ENCODE measurements at places on chromosomes 6 and 20.

- DNase-seq, result no peak
Measured at GRCh38 chr20:51811042-51811355, 8.7 kb upstream of the SALL4 start.

GRCh38 chr6:26124781-26125685 is 37.8 kb downstream of the HFE start:
- no peak for DNase-seq

DNA sequence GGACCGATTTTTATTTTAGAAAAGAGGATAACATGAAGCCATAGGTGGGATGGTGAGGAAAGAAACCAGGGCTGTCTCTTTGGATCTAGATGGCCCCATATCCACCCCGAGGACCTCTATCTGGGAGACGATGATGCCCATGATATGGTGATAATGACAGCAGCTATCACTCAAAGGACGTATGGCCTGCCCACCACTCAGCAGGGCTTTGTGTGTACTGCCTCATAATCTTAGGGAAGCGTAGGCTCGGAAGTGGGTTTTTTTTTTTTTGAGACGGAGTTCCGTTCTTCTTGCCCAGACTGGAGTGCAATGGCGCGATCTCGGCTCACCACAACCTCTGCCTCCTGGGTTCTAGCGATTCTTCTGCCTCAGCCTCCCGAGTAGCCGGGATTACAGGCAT is 8.2 kb upstream of the TAF8 start:
- DNase-seq, result no peak

GRCh38 chr20:45254383-45255262 is at the start of gene SLPI:
SLPI (minus strand) TSS chr20:45254564; CDS start chr20:45254543, 21 bp downstream.
- DNase-seq, result no peak

- DNase-seq, result no peak
Measured at GRCh38 chr20:35583636-35584560, 31.7 kb upstream of the SPAG4 start.

DNA sequence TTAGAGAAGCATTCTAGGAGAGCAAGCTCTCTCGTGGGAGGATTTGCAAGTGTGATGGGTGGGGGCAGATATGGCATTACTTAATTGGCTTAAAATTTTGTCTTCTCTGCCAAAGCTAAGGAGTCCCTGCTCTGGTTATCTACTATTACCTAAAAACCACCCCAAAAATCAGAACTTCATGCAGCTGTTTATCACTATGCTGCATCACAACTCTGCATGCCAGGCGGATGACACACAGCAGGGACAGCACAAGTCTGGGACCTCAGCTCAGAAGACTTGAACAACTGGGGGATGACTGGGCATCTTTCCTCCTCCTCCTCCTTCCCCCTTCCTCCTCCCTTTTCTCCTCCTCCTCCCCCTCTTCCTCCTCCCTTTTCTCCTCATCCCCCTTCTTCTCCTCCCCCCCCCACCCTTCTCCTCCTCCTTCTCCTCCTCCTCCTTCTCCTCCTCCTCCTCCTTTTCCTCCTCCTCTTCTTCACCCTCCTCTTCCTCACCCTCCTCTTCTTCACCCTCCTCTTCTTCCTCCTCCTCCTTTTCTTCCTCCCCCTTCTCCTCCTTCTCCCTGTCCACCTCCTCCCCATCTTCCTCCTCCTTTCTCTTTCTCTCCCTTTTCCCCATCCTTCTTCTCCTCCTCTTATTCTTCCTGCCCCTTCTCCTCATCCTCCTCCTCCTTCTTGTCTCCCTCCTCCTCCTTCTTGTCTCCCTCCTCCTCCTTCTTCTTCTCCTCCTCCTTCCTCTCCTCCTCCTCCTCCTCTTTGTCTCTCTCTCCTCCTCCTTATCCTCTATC is 218.6 kb upstream of the PMEPA1 start:
- no peak for DNase-seq

- DNase-seq, result no peak
Measured at GRCh38 chr6:13985663-13986325, 61.0 kb downstream of the RNF182 start.

- no peak for DNase-seq
Measured at GRCh38 chr6:170160031-170160627, 130.7 kb downstream of the DLL1 start.

DNA sequence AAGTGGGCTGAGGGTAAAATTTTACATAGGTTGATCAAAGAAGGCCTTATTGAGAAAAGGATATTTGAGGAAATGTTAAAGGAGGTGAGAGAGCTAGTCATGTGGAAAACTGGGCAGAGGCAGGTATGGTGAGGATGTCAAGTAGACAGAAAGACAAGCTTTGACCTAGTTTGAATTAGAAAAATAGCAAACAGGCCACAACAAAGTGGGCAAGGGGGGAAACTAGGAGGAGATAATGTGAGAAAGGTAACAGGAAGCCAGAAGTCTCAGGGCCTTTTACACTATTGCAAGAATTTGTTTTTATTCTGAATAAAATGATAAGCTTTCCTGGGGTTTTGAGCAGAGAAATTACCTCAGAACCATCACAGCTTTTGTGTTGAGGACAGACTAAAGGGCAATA is 115.7 kb downstream of the RWDD2A start:
- DNase-seq, result no peak

DNA sequence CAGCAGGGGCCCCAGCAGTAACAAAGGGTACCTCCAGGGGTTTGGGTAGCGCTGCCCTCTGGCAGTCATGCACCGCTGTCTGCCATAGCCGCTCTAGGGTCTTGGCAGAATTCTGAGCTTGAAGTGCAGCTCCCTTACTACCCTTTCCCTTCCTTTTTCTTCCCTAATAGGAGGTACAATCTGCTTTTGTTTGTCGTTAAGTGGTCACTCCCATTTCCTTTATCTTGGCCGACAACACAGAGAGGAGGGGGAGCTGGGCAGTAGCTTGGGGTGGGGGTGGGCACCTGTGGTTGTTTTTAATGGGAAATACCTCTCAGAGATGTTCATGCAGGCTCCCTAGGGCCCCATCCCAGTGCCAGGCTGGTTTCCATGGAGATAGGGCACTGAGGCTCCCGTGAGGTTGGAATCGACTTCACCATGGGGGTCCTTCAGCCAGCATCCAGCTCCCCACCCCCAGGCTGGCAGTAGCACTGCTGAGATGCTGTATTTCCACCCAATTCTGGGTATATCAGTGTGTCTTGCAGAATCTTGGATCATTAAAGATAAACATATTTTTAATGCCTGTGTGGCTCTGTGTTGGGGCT is 18.6 kb downstream of the CCDC167 start:
- DNase-seq, result no peak

DNA sequence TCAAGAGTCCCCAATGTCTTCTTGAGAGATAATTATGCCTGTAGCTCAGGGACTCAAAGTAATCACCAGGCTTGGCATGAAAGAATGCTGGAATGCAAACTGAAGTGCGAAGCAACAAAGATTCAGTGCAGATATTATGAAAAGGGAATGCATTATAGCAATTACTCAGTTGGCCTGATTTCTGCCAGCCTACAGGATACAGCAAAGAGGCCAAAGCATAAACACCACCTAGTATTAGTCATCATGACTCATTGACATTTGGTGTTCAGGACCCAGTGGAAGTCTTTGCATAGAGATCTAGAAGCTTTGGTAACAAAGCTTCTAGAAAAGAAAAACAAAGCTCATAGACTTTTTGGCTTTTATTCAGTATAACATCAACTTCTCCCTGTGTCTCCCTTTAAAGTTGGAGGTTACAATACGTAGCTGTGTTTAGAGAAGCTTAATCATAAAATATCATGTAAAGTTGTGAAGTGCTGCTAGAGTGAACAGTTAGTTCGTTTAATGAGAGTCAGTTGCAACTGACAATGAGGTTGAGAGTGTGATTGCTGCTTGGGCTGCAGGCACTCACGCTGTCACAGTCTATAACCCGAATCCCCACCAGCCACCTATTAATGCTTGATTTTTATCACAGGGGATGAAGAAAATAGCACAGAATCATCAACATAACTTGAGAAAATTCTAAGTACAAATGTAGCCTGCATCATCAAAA is 932.7 kb downstream of the TFAP2A start:
- DNase-seq, result no peak

DNA sequence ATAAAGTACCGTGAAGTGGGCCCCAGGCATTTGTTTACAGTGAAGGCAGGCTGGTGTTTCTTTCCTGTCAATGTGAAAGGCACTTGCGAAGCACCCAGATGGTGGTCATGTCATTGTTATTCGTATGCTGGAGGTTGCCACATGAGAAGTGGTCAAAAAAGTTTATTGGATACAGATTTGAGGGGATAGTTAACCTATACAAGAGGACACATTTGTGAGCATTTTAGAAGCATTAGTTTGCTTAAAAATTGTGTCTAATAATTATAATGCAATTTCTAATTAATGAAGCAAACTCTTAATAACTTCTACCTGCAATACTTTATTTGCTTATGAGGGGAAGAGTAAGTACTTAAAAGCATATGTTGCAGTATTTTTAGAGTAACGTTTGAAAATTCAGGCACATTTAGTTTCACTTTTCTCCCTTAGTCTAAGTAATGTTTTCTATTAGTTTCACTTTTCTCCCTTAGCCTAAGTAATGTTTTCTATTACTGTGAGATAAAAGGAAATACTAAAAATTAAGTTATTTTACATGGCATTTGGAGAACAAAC is 120.7 kb upstream of the CLDN20 start:
- no peak for DNase-seq

- no peak for DNase-seq
Measured at GRCh38 chr20:49676581-49677291, 36.9 kb downstream of the B4GALT5 start.

- DNase-seq, result no peak
Measured at GRCh38 chr6:107655245-107655644, 165.3 kb downstream of the SOBP start.

DNA sequence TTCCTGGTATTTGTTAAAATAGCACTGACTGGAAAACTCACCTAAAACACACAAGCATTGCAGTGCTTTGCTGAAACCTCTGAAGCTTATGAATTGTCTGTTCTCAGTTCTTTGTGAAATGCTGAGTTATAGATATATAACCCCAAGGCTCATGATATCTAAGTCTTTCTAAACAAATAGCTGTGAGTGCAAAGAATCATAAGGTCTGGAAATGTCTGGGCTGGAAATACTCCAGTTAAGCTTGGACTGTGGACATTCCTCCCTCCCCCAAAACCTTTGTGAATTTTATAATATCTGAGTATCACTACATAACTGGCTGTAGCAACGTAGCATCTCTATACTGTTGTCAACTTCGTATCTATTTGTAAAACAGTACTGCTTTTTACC is 69.1 kb downstream of the CBLN4 start:
- DNase-seq, result no peak

- DNase-seq, result no peak
Measured at GRCh38 chr20:21809961-21810523, 104.6 kb downstream of the PAX1 start.

- no peak for DNase-seq
Measured at GRCh38 chr6:116218172-116218633, 35.7 kb downstream of the TSPYL4 start.

- no peak for DNase-seq
Measured at GRCh38 chr20:18995455-18995854, 181.9 kb downstream of the SCP2D1 start.

- no peak for DNase-seq
Measured at GRCh38 chr6:11614534-11615213, 77.1 kb downstream of the TMEM170B start.

DNA sequence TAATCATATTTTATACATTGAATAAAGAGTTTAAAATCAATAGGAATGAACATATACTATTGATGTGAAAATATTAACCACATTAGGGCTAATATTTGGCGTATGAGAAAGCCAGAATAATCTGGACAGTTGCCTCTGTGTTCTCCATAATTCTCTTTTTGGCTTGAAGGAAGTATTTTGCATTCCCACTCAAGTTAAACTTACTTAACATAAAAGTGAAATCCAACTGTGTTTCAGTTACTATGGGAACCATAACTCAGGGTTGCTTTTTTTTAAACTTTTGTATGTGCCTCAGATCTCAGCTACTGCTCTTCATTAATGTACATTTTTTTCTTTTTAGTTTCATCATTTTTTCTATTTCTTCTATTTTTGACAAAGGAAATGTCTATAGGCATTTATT is 479.8 kb downstream of the NKAIN2 start:
- DNase-seq, result no peak

GRCh38 chr6:835476-836160 is 142.7 kb upstream of the EXOC2 start:
- no peak for DNase-seq

- no peak for DNase-seq
Measured at GRCh38 chr6:134296762-134297161, 21.1 kb downstream of the SGK1 start.

GRCh38 chr6:169857343-169858292 is 106.2 kb downstream of the ERMARD start:
- DNase-seq, result no peak
